ENCODE measurements at places on chromosomes 7 and 10. TPM values are rescaled to one million over a fixed set of nuclear protein-coding genes. Genes with fewer than 3 reads are reported as not detected.

DNA sequence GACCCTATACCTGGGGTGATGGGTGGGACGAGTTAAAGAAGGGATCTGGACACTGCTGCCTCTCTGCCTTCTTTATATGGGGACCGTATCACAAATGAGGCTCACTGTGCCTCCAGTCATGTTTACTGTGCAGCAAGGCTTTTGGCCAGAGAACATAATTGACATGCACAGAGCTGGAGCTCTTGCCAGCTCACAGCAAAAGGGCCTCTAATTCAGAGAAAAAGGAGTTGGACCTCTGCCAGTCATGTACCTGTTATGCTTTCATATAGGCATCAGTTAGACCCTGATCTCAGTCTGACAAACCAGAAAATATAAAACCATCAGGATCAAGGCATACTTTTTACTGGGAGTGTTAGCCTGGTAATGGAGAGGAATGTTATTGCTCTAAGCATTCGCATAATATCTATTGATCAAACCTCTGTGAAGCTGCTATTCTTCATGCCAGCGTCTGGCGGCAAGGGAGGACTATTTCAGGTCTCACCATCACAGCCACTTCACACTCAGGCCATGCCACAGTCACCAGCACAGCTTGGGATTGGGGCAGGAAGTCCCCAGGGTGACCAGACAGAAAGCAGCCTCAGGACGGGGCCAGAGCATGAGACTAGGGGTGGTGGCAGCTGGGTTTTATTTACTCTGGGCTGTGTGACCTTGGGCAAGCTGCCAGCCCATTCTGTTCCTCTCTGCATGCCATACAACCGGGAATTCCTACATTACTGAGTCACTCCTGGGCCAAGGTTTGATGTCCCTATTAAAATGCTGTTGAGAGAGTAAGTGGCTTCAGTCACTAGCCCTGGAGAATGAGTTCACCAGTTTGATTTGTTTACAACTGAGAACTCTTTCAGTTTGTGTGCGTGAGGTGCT, 90.1 kb downstream of the NPSR1 start:
- DNase-seq: no peak

DNA sequence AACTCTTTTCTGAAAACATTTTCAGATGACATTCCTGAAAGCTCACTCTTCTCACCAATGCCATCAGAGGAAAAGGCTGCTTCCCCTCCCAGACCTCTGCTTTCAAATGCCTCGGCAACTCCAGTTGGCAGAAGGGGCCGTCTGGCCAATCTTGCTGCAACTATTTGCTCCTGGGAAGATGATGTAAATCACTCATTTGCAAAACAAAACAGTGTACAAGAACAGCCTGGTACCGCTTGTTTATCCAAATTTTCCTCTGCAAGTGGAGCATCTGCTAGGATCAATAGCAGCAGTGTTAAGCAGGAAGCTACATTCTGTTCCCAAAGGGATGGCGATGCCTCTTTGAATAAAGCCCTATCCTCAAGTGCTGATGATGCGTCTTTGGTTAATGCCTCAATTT, 16.5 kb downstream of the ANLN start:
- no peak for DNase-seq

DNA sequence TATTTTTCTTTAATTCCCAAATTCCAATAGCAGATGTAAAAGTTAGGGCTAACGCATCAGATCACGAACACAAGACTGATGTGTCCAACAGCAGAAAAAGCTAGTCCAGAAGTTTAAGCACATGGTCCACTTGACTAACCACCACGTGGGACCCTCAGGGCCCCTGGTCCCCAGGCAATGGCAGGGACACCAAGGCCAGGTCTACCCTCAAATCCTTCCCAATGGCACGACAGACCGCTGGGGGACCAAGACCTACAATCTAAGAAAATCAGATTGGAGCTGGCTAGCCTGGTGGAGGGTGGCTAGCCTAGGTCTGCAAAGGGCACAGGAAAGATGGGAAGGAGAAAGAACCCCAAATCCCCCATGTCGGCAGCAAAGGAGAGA, 1.5 kb downstream of the GIGYF1 start:
- DNase-seq: no peak

OR13A1 gene
- not detected for total RNA-seq

- no peak for DNase-seq
Measured at GRCh38 chr7:106094780-106095179, 17.3 kb downstream of the SYPL1 start.

GRCh38 chr10:5595591-5595990, 70.8 kb downstream of the ASB13 start:
- no peak for DNase-seq

GRCh38 chr7:157267516-157267915, 69.3 kb upstream of the DNAJB6 start:
- DNase-seq: no peak

GRCh38 chr7:98617960-98618418, 904 bp downstream of the NPTX2 start:
- no peak for DNase-seq

GRCh38 chr7:81627536-81628287, 142.1 kb downstream of the HGF start:
- no peak for DNase-seq

- DNase-seq: no peak
Measured at GRCh38 chr10:125172694-125173093, 12.3 kb upstream of the CTBP2 start.

MYH16 gene
- total RNA-seq: not detected

- DNase-seq: no peak
Measured at GRCh38 chr7:43906331-43907010, at the start of gene URGCP. Gene URGCP, minus strand, starts transcription at chr7:43906596. Its CDS starts 21 bp downstream, at chr7:43906575.

DNA sequence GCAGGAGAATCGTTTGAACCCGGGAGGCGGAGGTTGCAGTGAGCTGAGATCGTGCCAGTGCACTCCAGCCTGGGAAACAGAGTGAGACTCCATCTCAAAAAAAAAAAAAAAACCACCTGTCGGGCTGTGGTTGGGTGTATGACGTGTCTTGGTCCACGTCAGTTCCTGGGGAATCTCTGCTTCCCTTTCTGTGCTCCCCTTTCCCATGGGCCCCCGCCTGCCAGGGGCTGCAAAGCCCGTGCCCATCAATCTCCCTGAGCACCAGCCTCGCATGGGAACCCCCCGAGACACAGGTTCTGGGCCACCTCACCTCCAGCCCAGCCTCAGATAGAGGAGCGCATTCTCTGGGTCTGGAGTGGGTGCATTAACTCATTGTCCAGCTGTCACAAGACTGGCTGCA, 2.3 kb upstream of the SH2B2 start:
- DNase-seq: no peak

LRIT1 gene
- not detected for total RNA-seq

BET1 gene
- 22.1 TPM for total RNA-seq

DNA sequence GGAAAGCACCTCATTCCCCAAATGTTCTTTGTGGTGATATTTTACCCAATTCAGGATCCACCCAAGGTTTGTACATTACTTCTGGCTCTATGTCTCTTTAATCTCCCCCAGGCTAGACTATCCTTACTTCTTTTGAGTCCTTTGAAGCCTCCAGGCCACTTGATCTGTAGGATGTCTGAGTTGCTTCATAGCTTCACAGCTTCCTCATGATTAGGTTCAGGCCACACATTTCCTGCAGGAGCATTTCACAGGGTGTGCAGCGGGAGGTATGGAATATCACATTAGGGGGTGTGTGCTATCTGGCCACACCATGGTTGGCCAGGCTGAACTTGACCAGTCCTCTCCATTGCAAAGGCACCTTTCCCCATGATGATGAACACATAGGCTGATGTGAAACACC, 18.7 kb downstream of the TSPAN15 start:
- DNase-seq: no peak

ACHE gene
- total RNA-seq: 9.3 TPM

GRCh38 chr7:120996333-120996987, 7.9 kb downstream of the CPED1 start:
- no peak for DNase-seq

DNA sequence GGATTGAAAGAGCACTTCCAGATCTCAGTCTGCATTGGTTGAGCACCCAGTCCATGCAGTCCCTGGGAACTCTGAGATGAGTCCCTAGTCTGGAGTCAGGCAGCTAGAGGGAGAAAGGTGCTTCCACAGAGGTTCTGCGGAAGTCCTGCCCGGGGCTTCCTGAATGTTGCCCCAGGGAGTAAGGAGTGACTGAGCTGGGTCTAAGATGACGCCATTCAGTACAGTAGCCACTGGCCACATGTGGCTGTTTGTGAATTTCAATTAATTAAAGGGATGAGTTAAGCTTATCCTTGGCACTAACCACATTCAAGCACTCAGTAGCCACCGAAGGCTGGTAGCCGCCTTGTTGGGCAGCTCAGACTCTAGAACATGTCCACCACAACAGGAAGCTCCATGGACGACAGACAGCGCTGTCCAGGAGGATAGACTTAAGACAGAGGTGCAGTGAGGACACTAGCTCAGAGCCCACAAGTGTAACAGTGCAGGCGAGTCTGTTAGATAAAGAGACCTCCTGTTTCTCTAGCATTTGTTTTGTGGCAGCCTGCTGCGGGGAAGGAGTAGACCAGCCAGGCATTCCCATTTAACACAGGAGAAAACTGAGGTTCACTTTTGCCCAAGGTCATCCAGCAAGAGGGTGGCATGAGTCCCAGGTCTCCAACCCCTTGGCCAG, 101.6 kb upstream of the PPIF start:
- DNase-seq: no peak

GRCh38 chr7:70694434-70694970, 437.4 kb upstream of the GALNT17 start:
- no peak for DNase-seq

DNA sequence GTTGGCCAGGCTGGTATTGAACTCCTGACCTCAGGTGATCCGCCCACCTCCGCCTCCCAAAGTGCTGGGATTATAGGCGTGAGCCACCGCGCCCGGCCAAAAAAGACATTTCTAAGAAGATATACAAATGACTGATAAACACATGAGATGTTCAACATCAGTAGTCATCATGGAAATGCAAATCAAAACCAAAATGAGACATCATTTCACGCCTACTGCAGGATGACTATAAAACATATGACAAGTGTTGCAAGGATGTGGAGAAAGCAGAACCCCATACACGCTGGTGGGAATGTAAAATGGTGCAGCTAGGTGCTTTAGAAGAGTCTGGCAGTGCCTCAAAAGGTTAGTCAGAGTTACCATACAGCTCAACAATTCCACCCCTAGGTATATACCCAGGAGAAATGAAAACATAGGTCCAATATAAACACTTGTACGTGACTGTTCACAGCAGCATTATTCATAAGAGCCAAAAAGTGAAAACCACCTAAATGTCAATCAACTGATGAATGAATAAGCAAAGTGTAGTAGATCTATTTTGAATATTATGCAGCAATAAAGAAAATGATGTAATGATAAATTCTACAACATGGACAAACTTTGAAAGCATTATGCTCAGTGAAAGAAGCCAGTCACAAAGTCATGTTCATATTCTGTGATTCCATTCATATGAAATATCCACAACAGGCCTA, 24.5 kb downstream of the TMEM209 start:
- no peak for DNase-seq

DNA sequence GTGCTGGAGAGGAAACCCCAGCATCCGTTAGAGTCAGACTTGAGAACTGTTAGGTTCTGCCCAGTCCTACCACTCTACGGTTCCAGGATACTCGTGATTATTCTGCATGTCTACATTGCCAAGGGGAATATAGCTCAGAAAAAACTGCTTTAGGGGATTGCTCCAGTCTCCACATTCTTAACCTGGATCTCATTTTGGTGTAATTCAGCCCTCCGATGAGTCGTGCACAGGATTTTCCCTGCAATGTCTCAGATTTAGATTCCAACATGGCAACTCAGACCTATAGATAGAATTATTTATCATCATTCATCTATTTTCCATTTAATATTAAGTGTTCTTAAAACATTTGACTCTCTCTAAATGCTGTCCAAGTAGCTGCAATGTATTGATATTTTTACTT, 121.1 kb upstream of the ZEB1 start:
- no peak for DNase-seq

DNA sequence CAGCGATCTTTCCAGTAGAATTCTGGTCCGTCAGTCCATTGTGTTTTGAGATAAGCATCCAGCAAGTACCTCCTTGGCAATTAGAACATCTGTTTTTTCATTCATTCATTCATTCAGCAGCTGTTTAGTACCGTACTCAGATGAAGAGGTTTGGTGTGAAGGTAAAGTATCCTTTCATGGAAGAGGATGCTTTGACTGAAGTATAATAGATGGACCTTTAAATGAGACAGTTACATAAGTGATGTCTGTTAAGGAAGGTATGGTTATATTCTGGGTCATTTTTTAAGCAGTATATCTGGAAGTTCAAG, 1.2 kb downstream of the MAPK8 start:
- DNase-seq: no peak

ASIC3 gene
- total RNA-seq: 3.7 TPM

ITGB8 gene
- total RNA-seq: 62.6 TPM

DNA sequence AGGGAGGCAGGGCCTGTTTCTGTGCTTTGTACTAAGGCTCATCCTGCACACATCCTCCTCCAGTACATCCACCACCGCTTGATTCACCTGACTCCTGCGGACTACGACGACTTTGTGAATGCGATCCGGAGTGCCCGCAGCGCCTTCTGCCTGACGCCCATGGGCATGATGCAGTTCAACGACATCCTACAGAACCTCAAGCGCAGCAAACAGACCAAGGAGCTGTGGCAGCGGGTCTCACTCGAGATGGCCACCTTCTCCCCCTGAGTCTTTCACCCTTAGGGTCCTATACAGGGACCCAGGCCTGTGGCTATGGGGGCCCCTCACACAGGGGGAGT, 10.2 kb downstream of the NDST2 start:
- no peak for DNase-seq

DNA sequence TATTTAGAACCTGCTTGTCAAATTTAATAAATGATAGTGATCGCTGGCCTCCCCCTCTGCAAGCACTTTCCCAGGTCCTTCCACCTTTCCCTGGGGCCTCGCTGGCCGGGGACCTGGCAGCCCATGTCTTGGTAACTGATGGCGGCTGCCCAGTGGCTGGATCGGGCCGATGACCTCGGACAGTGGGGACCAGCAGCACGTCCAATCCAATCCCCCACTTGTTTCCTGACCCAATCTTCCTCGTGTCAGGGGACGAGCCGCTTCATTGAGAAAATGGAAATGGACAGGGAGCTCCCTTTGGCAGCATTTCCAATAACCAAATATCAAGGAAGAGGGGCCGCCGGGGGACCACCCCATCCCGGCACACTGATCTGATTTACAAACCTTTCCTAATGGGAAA, 17.2 kb downstream of the EBF3 start:
- DNase-seq: no peak

FAM25A gene
- total RNA-seq: 40.0 TPM

CPEB3 gene
- 8.8 TPM for total RNA-seq

DNA sequence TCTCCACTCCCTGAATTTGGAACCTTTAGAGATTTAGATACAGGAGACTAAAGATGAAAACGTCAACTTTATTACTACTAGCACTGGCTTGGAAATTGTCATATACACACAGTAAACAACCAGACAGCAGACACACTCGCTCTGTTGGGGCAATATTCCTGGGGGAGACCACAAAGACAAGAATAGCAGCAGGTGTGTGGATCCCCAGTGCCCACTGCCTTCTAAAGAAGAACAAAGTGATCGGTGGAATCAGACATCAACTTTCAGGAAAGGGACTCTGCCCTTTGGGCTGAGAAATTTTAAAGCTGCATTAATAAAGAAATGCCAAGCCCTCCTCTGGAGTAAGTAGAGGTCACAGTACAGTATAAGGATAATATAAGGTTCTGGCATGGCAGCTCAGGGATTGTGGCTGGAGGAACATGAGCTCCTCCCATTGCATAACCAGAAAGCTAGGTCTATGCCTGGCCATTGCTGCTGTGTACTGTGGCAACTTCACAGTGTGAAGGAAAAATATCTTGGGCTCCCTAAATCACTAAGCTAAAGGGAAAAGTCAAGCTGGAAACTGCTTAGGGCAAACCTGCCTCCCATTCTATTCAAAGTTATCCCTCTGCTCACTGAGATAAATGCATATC, 57.1 kb upstream of the ANKRD1 start:
- no peak for DNase-seq

GRCh38 chr7:74094224-74095101, 10.9 kb downstream of the LIMK1 start:
- DNase-seq: no peak

All from vagina (tissue), 2 donors.